Jurkat, Clone E6-1 (cell line): ENCODE measurements at places on chromosomes 4 and X.

DNA sequence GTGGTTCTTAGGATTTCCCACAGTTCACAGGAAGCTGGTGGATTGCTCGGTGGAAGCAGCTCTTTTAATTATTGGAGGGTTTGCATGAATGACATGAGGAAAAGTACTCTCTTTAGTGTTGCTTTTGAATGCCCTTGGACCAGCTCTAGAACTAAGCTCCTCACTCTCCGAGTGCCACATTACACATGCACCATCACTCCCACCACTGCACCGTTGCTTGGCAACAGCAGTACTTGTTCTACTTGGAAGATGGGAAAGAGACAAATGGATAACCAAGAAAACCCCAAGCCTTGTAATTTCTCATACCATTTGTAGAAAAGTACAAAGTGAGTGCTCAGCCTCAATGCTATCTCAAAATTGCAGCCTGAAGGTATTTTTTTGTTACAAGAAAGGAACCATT, 620.2 kb upstream of the BOD1L1 start:
- no peak for DNase-seq

DNA sequence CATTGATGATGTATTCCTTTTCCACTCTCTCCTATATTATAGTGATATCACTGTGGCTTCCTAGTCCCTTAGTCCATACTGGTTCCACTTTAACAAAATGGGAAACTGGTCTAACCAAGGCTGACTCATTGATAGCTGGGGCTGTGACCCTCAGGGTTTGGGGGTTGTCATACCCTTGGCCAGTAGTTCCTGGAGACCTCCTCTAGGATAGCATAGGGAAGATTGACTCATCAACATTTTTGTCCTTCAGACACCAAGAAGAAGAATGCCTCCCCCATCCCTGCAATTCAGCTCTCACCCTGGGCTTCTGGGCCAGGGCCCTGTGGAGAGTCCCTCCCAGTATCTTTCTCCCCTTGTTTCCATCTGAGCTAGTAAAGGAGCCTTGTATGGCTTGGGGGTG, 68.8 kb upstream of the PRPS1 start:
- no peak for DNase-seq

DNA sequence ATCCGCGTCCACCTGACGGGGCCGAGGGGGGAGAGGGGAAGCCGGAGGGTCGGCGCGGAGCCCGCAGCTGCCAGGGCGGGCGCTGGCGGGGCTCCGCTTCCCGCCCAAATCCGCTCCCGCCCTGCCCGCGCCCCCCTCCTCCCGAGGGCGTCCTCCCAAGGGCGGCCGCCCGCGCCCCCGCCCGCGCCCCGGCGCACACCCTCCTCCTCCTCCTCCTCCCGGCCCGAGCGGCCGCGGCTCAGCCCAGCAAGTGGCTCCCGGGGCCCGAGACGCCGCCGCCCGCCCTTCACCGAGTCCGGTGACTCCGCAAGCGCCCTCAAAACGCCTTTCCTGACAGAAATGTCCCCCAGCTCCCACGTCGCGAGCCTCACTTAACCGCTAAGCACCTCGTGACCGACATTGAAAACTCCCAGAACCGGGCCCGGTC, 487 bp downstream of the HMGB2 start:
- no peak for DNase-seq

GRCh38 chr4:95694411-95694810, 145.5 kb upstream of the PDHA2 start:
- DNase-seq, result no peak

- DNase-seq, result no peak
These were observed 29.3 kb upstream of the RXFP1 start for GRCh38 chr4:158492391-158492790.

GRCh38 chr4:1666391-1666790, 17.7 kb downstream of the FAM53A start:
- DNase-seq, result no peak

- no peak for DNase-seq
These were observed 146.2 kb downstream of the GATB start for GRCh38 chr4:151614561-151614960.

DNA sequence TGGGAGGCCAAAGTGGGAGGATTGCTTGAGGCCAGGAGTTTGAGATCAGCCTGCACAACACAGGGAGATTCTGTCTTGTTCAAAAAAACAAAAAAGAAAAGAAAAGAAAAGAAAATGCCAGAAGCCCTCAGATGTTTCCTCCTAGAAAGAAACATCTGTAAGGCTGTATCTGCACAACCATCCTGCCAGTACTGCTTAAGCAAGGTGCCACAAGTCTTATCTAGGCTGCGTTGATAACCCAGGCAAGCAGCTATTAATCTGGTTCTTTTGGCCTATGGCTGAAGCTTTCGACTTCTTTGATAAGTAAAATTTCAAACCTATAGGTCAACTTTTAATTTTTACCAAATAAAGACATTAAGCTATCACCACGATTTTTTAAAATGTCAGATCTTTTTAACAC, 3.1 kb downstream of the COX18 start:
- DNase-seq, result no peak

- DNase-seq, result peak; percentile 85
These were observed 4.8 kb upstream of the SH2D1A start for GRCh38 chrX:124341396-124342132.

DNA sequence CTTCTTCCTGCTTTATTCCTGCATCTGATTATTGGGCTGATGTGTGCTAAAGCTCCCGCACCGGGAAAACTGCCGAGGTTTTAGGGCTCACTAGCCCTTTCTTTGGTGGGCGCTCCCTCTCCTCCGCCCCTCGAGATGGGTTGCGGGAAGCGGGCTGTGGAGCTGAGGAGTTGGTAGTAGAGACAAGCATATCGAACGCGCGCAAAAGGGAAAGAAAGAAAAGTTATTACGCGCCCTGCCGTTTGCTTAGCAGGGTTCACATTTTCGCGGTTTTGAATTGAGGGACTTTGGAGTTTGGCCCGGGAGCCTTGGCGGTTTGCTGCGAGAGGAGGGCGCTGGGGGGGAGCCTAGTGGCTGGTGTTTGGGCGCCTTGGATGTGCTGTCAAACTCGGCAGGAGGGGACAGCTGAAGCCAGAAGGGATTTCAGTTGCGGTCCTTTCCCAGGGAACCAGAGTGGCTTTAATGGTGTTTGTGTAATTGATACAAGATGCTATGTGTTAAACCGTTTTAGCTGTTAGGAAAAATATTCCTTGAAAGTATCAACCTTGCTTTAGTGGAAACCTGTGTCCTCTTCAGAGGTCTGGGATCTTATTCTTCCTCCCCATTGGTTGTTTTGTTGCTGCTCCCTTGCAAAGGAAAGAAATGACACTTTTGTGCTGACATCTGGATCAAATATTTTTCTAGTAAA, 1.1 kb downstream of the GAB1 start:
- no peak for DNase-seq

DNA sequence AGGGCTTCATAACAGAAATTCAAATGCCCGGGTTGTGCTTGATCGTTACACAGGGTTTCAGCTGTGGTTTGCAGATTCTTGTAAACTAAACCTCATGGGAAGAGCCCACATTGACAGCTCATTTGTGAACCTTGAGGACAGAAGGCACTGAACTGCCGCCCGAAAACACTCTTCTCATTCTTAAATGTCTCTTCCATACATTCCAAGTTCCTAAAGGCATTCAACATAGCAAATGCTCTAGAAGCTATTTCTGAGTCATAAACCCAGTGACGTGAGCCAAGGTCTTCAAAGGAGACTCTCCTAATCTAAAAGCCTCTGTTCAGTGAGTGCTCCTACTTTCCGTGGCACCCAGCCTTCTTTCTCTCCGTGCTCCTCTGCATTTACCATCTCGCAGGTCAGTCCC, 737.8 kb upstream of the FRG1 start:
- DNase-seq, result peak; percentile 35

GRCh38 chr4:13537011-13537831, 7.1 kb downstream of the NKX3-2 start:
- DNase-seq, result peak; percentile 93

GRCh38 chr4:38682336-38682735, 18.3 kb downstream of the KLF3 start:
- DNase-seq, result no peak

- no peak for DNase-seq
These were observed 51.8 kb downstream of the MAP7D3 start for GRCh38 chrX:136199365-136199764.

DNA sequence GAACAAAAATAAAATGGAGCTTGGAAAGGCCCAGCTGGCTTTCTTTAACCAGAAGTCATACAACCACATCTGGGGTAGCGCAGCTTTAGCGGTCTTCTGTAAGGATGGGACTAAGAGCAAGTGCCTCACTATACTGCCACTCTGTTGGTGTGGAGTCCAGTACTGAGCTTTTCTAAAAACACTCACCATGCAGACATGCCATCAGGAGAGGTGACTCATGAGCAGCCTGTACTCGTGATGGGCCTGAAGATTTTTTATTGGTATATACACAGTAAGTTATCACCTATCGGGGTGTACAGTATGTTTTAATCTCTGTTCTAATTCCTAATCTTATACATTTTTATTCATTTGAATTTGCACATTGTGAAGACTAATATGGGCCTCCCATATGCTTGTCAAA, 9.6 kb downstream of the PPP3CA start:
- DNase-seq, result no peak

DNA sequence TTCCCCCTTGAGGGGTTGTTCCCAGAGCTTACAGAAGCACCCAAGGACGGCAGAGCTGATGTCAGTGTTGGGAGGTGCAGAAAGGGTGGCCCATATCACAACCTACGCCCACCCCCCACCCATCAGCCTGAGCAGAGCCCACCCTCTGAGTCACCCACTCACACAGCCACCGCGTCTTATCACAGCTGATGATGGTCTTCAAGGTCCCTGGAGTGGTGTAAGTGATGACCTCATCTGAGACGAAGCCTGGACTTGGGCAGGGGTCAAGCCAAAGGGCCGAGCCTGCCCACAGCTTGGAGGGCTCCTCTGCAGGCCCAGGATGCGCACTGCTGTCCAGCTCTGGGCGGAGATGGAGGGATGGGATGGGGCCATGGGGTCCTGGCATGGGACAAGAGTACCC, 3.0 kb upstream of the HTRA3 start:
- no peak for DNase-seq

DNA sequence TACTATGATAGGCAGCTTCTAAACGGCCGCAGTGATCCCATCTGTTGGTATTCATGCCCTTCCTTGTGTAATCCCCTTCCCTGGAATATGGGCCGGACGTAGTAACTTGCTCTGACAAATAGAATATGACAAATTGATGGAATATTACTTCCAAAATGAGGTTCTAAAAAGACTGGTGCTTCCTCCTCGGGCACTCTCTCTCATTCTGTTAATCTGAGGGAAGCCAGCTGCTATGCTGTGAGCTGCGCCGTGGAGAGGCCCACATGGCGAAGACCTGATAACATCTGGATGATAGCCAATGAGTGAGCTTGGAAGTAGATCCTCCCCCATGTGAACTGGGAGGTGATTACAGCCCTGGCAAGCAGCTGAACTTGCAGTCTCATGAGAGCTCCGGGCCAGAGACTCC, 27.2 kb upstream of the SLC25A4 start:
- DNase-seq, result no peak

- DNase-seq, result no peak
These were observed at the start of gene SEL1L3 for GRCh38 chr4:25862411-25863346. Gene SEL1L3 (minus strand): TSS chr4:25862988. CDS start chr4:25862836, 152 bp downstream.

GRCh38 chr4:34950926-34951325, 1293.4 kb downstream of the ARAP2 start:
- no peak for DNase-seq

DNA sequence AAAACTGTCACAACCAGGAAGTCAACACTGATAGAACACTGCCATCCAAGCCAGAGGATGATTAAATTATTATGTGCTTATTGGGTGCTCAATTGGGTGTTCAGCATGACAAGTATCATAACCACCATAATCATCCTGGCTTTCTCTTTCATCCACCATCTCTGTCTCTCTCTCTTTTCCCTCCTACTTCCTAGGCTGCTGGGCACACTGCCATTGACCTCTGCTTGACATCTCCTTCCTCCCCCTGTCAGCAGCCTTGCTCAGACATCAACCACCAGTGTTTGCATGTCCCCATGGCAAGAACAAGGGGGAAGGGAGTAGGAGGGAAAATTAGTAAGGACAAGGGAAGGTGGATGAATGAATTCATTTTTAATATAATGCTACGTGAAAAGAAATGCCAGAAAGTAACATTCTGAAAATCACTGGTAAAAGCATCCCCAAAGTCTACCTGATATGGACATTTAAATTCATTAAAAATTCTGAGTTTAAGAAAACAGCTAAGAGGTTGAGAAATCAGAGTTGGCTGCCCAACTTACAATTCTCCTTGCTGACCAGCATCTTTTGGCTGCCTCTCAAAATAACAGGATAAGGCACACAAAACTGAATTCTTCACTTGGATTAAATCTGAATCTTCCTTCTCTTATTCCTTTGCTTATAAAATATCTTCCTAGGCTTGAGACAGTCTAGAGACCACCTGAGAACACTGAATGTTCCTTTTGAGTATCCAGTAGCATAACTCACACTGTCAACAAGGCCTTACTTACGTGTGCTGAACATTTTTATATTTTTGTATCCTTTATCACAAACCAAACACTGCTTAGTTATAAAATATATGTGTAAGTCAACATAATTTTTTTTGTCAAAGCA, 48.5 kb downstream of the SNCA start:
- DNase-seq, result no peak
